OCI-M1 (cell line): ENCODE measurements at places on chromosomes 16 and 17.

- DNase-seq: no peak
Observed at GRCh38 chr17:15926039-15926740, 18.7 kb upstream of the ADORA2B start.

- DNase-seq: no peak
Observed at GRCh38 chr17:66341462-66341861, 39.0 kb downstream of the PRKCA start.

GRCh38 chr16:58458606-58459343 is 41.2 kb upstream of the NDRG4 start:
- no peak for DNase-seq

DNA sequence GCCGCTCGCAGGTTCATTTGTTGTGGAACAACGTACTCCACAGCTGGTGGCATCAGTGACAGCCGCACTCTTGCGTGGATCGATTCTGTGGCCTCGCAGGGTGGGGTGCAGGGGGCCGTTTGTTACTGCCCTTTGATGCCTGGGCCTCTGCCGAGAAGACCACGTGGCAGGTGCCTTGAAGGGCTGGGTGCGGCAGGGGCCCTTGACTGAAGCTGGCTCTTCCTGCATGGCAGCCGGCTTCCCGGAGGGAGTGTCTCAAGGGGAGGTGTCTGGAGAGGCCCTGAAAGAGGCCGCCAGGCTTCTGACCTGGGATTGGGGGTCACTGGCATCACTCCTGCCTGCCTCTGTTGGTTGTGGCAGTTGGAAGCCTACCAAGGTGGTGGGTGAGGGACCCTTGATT is 43.8 kb downstream of the TBCD start:
- no peak for DNase-seq

DNA sequence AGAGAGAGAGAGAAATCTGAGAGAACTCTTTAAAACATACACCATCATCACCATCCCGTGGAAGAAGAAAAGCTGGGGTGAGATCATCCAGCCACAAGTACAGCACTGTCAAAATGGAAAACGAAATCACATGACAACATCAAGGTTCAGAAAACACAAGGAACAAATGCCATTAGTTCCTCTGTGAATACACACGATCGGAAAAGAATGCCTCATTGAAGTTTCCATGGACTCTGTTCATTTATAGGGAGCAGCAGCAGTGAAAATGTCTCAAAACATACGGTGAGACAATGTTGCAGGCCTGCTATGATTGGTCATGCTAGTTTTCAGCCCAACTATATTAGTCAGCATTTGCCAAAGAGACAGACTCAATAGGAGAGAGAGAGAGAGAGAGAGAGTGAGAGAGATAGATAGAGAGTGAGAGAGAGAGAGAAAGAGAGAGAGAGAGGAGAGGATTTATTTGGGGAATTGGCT is 4.4 kb downstream of the CFAP97D1 start:
- no peak for DNase-seq

GRCh38 chr17:1865252-1866037 is 35.6 kb downstream of the RPA1 start:
- peak; percentile 73 for DNase-seq

DNA sequence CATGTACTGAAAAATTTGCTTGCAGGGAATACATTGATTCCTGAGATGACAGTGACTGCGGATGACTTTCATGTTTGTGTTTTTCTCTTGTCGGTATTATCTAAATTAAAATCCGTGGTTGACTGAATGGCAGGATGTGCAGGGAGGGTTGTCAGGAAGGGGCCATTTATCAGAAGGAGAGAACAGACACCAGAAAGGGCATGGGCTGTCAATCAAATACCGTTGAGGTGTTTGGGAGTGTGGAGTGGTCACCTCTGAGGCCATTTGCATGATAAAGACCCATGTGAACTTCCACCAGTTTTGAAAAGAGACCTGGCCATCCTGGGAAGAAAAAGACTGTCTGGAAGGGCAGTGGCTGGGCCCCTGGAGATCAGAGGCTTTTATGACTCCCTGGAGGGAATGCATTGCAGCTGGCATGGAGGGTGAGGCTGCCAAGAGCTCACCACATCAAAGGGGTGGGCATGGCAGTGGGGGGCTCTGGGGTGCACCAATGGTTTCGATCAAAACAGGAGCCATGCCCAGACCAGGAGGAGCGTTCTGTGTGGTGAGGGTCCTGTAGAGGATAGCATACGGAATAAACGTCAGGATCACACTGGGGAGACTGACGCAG is 67.1 kb downstream of the CYLD start:
- DNase-seq: no peak

DNA sequence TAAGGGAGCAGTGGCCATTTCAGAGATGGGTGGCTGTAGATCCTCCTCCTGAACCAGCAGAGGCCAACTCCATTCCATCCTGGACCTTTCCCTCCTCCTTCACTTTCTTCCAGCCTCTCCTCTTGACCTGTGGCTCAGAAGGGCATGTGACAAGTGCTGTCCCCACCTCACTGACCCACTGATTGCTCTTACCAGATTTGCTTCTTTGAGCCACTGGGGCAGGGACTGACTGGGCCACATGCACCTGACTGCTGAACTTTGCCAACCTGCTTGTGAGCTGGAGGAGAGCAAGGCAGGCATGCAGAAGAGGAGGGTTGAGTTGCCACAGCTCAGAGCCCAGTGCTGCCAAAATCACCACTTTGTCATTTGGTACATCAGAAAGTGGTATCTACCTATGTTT is 68.3 kb downstream of the MSI2 start:
- no peak for DNase-seq

- no peak for DNase-seq
Observed at GRCh38 chr17:66540131-66540781, 237.8 kb downstream of the PRKCA start.
